ENCODE measurements at places on chromosomes 4 and X.

DNA sequence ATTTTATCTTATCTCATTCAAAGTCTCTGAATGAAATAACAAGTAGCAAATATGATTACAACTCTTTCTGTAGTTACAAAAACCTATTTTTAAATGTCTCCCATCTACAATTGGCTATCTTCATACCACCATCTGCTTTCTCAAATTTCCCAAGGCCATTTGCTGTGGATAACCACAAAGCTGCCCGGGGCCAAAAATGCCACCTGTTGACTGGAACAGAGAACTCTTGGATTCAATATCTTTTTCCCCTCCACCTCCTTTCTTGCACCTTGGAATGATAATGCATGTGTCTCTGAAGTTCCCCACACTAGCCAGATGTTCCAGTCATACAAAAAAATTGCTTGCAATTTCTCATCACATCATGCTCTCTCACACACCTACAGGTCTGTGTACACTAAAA, 93.3 kb upstream of the SCML1 start:
- DNase-seq, result no peak

- no peak for DNase-seq
Observed at GRCh38 chr4:118680808-118681207, 4.4 kb upstream of the METTL14 start.

DNA sequence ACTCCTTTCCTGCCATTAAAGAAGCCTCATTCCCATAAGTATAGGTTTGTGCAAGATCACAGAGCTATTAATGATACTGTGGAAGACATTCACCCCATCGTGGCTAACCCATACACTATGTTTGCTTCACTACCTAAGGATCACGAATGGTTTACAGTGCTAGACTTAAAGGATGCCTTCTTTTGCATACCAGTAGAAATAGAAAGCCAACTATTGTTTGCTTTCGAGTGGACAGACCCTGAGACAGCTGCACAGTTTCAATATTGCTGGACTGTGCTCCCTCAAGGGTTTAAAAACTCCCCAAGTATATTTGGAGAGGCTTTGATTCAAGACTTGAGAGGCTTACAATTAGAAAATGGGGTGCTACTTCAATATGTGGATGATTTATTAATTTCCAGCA, 16.0 kb upstream of the PAPSS1 start:
- DNase-seq, result no peak

GRCh38 chr4:6768539-6768905, 14.0 kb upstream of the KIAA0232 start:
- no peak for DNase-seq
